Ecto neural progenitor cell (in vitro differentiated cells): ENCODE measurements at places on chromosomes 6 and 20.

- no peak for DNase-seq
Observed at GRCh38 chr20:38673725-38674091, 50.6 kb upstream of the SLC32A1 start.

- no peak for DNase-seq
Observed at GRCh38 chr6:134706153-134706552, 243.7 kb downstream of the ALDH8A1 start.

GRCh38 chr20:45322952-45323383 lies 14.9 kb upstream of the MATN4 start:
- no peak for DNase-seq

DNA sequence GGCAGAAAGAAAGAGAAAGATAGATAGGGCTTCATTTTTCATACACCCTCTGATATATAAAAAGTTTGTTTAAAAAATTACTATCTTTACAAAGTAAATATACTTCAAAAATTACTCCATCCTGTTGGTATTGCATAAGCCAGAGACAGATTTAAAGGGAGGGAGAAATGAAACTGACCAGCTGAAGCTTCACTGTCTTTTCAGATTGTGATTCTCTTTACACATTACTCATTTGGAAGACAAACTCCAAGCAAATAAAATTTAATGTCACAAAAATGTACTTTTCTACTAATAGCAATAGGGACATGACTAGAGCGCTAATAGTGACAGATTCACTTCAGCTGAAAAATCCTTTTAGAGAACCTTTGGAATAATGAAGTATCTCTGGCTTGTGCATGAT lies 38.6 kb upstream of the MARCKS start:
- no peak for DNase-seq

GRCh38 chr6:157196391-157196790 lies 126.9 kb downstream of the TMEM242 start:
- DNase-seq, result no peak

- no peak for DNase-seq
Observed at GRCh38 chr20:15475483-15475882, 1097.8 kb downstream of the KIF16B start.

GRCh38 chr6:46452312-46452917 lies 38.8 kb downstream of the RCAN2 start:
- DNase-seq, result no peak

DNA sequence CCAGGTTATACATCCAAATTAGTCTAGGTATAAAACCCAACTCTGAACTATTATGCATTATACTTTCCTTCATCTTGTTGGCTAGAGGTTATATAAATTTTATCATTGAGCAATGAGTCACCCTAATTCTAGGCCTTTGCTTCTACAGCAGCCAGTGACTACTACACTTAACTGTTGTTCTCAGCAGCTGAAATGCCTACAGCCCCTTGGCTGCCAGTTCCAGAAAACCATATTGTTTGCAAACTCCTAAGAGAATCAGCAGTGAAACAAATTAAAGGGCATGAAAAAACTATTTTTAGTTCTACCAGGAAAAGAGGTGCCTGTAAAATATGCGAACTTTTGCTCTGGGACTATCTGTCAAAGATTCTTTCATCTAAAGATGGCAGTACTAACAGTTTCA lies 292.8 kb downstream of the FRK start:
- no peak for DNase-seq

DNA sequence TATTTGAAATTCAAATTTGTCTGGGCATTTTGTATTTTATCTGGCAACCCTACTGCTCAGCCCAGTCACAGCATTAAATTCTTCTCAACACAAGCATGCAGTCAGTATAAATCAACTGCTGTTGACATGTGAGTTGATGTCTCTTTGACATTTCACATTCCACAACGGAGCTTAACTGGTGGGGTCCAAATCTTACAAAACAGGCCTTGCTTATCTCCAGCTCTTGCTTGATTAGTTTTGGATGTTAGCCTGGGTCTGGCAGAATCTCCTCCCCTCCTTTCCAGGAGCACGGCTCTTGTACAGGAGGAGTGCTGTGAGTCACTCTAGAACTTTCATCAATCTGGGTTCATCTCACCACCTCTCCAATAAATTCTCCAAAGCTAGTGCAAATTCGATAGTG lies 80.8 kb upstream of the PHACTR1 start:
- no peak for DNase-seq

DNA sequence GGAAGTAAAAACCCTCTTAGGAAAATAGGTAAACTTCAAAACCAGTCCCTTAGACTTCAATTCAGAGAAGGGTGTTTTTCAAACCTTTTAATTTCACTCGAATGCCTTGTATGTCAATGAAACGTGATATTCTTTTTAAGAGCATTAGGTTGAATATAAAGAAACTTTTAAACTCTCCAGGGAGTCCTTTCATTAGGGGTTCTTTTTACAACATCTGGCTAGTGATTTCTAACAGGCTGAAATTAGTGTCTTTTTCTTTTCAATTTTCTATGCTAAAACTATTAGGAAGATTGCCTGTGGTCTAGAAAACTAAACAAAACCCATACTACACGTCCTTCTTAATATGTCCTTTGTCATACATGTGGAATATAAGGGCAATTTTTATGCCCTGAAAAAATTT lies 569.7 kb upstream of the CITED2 start:
- DNase-seq, result no peak

GRCh38 chr6:21997119-21998037 lies 299.5 kb downstream of the PRL start:
- DNase-seq, result no peak

GRCh38 chr6:25714765-25715164 lies 39.8 kb upstream of the SLC17A4 start:
- DNase-seq, result no peak

DNA sequence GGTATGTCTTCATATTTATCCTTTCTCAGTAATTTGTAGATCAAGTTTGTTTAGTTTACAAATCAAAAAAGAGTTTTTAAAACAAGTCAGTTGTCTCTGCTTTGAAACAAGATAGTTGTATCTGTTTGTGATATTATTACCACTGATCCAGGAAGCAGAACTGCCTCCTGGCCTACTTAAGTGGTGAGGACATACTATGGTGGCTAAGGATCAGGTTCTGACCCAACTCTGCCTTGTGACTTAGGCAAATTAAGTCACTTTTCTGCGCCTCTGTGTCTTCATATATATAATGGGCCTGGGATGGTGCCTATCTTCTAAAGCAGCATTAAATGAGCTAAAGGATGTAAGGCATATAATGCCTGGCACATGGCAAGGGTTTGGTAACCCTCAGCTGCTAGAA lies 8.7 kb downstream of the ANKS1A start:
- DNase-seq, result no peak

- no peak for DNase-seq
Observed at GRCh38 chr6:48817333-48818051, 645.6 kb downstream of the MMUT start.

GRCh38 chr20:24917797-24918578 lies 31.1 kb upstream of the CST7 start:
- peak; percentile 88 for DNase-seq

DNA sequence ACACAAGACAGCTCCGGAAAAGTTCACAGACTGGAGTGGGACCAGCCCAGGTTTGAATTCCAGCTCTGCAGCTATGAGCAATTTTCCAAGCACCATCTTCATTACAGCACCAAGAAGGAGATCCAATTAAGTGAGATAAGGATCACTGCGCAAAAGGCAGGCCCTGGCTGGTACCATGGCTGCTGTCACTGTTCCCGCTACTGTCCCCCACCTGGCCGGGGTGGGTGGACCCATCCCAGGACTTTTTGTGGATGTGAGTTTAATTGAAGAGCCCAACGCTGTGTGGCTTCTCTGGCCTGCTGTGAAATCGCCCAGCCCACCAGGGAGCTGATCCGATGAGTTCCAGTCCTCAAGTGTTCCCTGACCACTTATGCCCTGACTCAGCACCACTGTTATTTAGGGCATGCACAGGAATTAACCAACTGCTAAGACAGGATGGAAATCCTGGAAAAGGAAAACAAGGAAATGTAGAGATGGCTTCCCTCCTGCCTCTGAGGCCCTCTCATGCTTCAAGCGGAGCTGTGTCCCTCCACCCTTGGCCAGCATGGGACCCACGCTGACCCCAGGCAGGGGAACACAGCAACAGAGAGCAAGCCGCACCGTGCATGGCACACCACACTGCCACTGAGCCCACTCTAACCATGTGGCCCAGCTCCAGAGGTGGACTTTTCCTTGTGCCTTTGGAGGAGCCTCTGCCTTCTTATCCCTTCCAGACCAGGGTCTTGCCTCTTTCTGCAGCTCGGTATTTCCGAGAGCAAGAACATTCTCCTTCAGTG lies 150.0 kb upstream of the CST7 start:
- DNase-seq, result no peak

- peak; percentile 59 for DNase-seq
Observed at GRCh38 chr6:43773050-43773979, 3.3 kb downstream of the VEGFA start.

DNA sequence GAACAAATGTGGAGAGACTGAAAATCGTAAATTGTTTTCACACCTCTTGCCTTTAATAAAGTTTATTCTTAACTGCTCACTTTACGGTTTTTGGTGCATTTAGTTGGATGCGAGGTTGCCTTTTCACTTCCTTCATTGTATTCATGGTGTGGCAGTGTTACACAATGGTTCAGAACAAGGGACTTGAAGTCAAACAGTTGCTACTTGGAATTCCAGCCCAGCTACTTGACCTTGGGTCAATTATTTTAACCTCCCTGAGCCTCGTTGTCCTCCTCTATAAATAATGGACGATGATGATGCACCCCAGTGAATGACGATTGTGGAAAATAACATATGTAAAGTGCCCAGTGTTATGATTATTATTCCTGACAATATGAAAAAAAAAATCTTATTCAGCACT lies 72.3 kb downstream of the CARMIL1 start:
- no peak for DNase-seq

- DNase-seq, result no peak
Observed at GRCh38 chr6:80454661-80455365, 348.3 kb downstream of the BCKDHB start.

DNA sequence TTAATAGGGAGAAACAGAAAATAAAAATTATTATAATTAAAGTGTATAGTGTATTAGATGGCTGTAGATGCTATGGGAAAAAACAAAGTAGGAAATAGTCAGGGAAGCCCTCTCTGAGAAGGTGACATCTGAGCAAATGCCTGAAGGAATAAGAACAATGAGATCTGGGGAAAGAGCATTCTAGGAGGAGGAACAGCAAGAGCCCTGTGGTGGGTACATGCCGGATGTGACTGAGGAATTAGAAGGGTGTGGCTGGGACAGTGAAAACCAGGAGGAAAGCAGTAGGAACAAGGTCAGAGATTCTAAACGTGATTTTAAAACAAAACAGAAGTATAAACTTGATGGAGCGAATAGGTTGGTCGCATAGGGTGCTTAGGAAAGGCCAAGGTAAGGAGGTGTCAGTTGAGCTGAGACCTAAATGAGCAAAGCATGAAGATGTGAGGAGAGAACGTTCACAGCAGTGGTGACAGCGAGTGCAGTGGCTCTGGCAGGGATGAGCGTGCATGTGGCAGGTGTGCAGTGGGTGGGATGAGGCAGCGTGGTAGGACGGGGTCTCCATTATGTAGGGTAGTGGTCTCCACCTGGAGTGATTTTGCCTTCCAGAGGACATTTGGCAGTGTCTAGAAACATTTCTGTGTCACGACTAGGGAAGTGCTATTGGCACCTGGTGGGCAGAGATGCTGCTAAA lies 97.1 kb upstream of the MRPS10 start:
- DNase-seq, result no peak

- no peak for DNase-seq
Observed at GRCh38 chr6:137666202-137666774, 172.1 kb upstream of the OLIG3 start.

DNA sequence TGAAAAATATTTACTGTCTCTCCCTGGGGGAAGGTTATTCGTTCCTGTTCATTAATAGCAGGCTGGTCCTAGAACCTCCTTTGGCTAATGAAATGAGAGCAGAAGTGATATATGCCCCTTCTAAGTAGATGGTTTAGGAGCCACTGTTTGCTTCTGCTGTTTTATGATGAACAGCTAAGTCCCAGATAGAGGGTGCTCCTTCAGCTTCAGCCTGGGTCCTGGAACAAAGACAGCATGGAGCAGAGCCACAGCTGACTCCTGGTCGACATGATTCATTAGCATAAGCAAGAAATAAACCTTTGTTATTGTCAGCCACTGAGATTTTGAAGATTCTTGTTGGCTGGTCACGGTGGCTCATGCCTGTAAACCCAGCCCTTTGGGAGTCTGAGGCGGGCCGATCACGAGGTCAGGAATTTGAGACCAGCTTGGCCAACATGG lies 47.8 kb upstream of the ARMC2 start:
- DNase-seq, result no peak

DNA sequence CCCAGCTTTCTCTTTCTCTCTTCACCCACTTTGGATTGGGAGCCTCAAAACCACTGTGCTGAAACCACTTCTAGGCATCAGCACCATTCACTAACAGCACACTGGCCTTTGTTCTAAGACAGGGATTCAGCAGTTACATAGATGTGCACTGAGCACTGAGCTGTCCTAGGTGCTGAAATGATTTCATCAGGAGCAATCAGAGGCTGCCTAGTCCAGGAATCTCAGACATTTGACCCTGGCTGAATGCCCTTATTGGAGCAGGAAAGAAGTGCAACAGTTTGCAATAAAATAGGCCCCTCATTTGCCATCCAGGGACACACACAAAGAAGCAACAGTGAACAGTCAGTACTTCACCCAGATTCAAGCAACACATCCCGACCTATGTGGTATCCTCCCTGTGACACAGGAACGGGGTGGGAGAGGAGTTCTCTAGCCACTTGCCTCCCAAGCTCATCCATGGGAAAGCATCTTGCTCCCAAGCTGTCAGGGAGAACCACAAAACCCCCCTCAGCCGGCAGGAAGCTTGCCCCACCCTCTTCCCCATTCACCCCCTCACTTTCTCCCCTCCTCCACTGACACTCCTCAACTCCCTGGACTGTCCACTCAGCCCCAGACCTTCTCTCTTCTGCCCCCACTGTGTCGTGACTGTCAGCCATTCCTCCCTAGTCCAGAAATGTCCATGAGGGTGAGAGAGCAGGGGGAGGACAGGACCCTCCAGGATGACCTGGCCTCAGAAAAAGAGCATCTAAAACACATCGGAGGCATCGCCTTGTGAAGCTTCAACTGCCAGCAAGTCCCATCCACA lies 304.4 kb downstream of the PREX1 start:
- peak; percentile 71 for DNase-seq

GRCh38 chr6:48658915-48659314 lies 547.9 kb upstream of the PTCHD4 start:
- DNase-seq, result no peak
